Fibroblast of the aortic adventitia (primary cell): ENCODE measurements at places on chromosomes 1 and 21. TPM values are rescaled to one million over a fixed set of nuclear protein-coding genes. Genes with fewer than 3 reads are reported as not detected.

The CFHR3 gene
- total RNA-seq: not detected in 2 replicates

The LIN28A gene
- not detected in 2 replicates for total RNA-seq

The OR2L3 gene
- not detected in 2 replicates for total RNA-seq

The KCNC4 gene
- 4.7 and 6.8 TPM in 2 replicates for total RNA-seq

The CCDC185 gene
- total RNA-seq: not detected in 2 replicates

The WDR3 gene
- total RNA-seq: 13.4 and 22.1 TPM in 2 replicates

The SMPDL3B gene
- 0.09 TPM in 1 of 2 replicates, not detected in the other for total RNA-seq

The S100B gene
- 1.1 and 1.2 TPM in 2 replicates for total RNA-seq

The ECM1 gene
- total RNA-seq: 8.0 and 45.2 TPM in 2 replicates

The TCHH gene
- total RNA-seq: 0.09 TPM in 1 of 2 replicates, not detected in the other

The PGBD2 gene
- total RNA-seq: 3.1 and 4.7 TPM in 2 replicates

The KCNA3 gene
- under 0.01 TPM in 1 of 2 replicates, not detected in the other for total RNA-seq

The WNT9A gene
- 0.41 and 0.99 TPM in 2 replicates for total RNA-seq

The SLC30A10 gene
- 0.45 TPM in 1 of 2 replicates, not detected in the other for total RNA-seq

The ERO1B gene
- total RNA-seq: 1.4 and 1.5 TPM in 2 replicates

The ALG14 gene
- total RNA-seq: 1.2 and 2.4 TPM in 2 replicates

The S100A9 gene
- not detected in 2 replicates for total RNA-seq

The ARHGAP30 gene
- total RNA-seq: not detected in 2 replicates

The CR1 gene
- total RNA-seq: not detected in 2 replicates

The IGSF5 gene
- 0.09 TPM in 1 of 2 replicates, not detected in the other for total RNA-seq

The ARHGAP29 gene
- 32.5 and 77.2 TPM in 2 replicates for total RNA-seq

The SMIM11 gene
- total RNA-seq: 1.9 and 6.5 TPM in 2 replicates

The SERINC2 gene
- 5.4 TPM in 1 of 2 replicates, not detected in the other for total RNA-seq

The GJA4 gene
- total RNA-seq: not detected in 2 replicates

The ATP1A4 gene
- not detected in 2 replicates for total RNA-seq

The PAQR6 gene
- 0.63 TPM in 1 of 2 replicates, not detected in the other for total RNA-seq

The MACO1 gene
- total RNA-seq: 17.3 and 23.4 TPM in 2 replicates

The CLCA1 gene
- not detected in 2 replicates for total RNA-seq

The XCL2 gene
- total RNA-seq: not detected in 2 replicates

The GSTM3 gene
- 96.0 and 188 TPM in 2 replicates for total RNA-seq

The MEX3A gene
- total RNA-seq: 0.90 TPM in 2 replicates

The PDPN gene
- 2.0 and 17.6 TPM in 2 replicates for total RNA-seq

The GJA8 gene
- not detected in 2 replicates for total RNA-seq

The CCDC18 gene
- 11.2 and 16.0 TPM in 2 replicates for total RNA-seq

The ZNF648 gene
- total RNA-seq: not detected in 2 replicates

The SLC44A5 gene
- 0.45 TPM in 1 of 2 replicates, not detected in the other for total RNA-seq

The GCSAML gene
- not detected in 2 replicates for total RNA-seq

The MTF2 gene
- 8.6 and 14.0 TPM in 2 replicates for total RNA-seq

The GPR61 gene
- total RNA-seq: under 0.01 TPM in 1 of 2 replicates, not detected in the other

The CTBS gene
- 14.5 and 23.0 TPM in 2 replicates for total RNA-seq

The NPL gene
- total RNA-seq: 2.3 and 3.8 TPM in 2 replicates

The A3GALT2 gene
- not detected in 2 replicates for total RNA-seq

The ZSCAN20 gene
- 6.2 and 6.7 TPM in 2 replicates for total RNA-seq

The OSCP1 gene
- 2.7 and 8.7 TPM in 2 replicates for total RNA-seq

The TCEA3 gene
- 22.8 and 44.9 TPM in 2 replicates for total RNA-seq

The ASTN1 gene
- total RNA-seq: under 0.01 and 0.16 TPM in 2 replicates

The C1orf94 gene
- total RNA-seq: not detected in 2 replicates

The PFKL gene
- 96.8 and 114 TPM in 2 replicates for total RNA-seq

The PADI1 gene
- total RNA-seq: 0.09 TPM in 1 of 2 replicates, not detected in the other

The SPRR4 gene
- total RNA-seq: not detected in 2 replicates

The TEDDM1 gene
- total RNA-seq: not detected in 2 replicates

The SHISA4 gene
- total RNA-seq: 19.4 and 20.9 TPM in 2 replicates

The TBX15 gene
- total RNA-seq: 0.33 and 0.63 TPM in 2 replicates

The NTMT2 gene
- not detected in 2 replicates for total RNA-seq

The SLAMF7 gene
- total RNA-seq: not detected in 2 replicates

The RXFP4 gene
- 0.09 TPM in 1 of 2 replicates, not detected in the other for total RNA-seq
